ENCODE measurements at places on chromosomes 1 and 21. TPM values are rescaled to one million over a fixed set of nuclear protein-coding genes. Genes with fewer than 3 reads are reported as not detected.

BSND gene
- not detected for total RNA-seq

TDRKH gene
- 7.3 TPM for total RNA-seq

OVAAL gene
- total RNA-seq: 0.10 TPM

WNT9A gene
- 6.9 TPM for total RNA-seq

C1orf52 gene
- total RNA-seq: 19.8 TPM

CD58 gene
- total RNA-seq: 20.1 TPM

MX2 gene
- total RNA-seq: not detected

DCDC2B gene
- not detected for total RNA-seq
